IgD-negative memory B cell (primary cell): ENCODE measurements at places on chromosomes 4 and X. TPM values are rescaled to one million over a fixed set of nuclear protein-coding genes. Genes with fewer than 3 reads are reported as not detected.

Gene SHOX
- not detected for polyA plus RNA-seq

Gene GRK4
- polyA plus RNA-seq, result 0.99 TPM

Gene PDLIM3
- 0.13 TPM for polyA plus RNA-seq

Gene EOLA1
- polyA plus RNA-seq, result 19.0 TPM

Gene CABS1
- not detected for polyA plus RNA-seq

Gene DKC1
- polyA plus RNA-seq, result 34.4 TPM

Gene LIMCH1
- polyA plus RNA-seq, result not detected

Gene PFKFB1
- polyA plus RNA-seq, result not detected

Gene DUSP9
- polyA plus RNA-seq, result not detected

Gene NUDT11
- 0.20 TPM for polyA plus RNA-seq

Gene SSX3
- not detected for polyA plus RNA-seq

Gene SLIT2
- polyA plus RNA-seq, result not detected
